IPS DF 6.9 (cell line): ENCODE measurements at places on chromosomes 12 and 14.

GRCh38 chr14:28778138-28779117 lies 11.8 kb downstream of the FOXG1 start:
- no peak overlapping the region for H3K27ac ChIP-seq
- H3K36me3 ChIP-seq = no peaks in the 10 kb centered on the region
- H3K4me3 ChIP-seq = no peak overlapping the region
- H3K4me1 ChIP-seq = peaks cover 8% of the 10 kb centered on the region
- no peak for DNase-seq

- H3K27me3 ChIP-seq = no peaks in the 10 kb centered on the region; the same call in 1 of the 2 replicates
- no peaks in the 10 kb centered on the region for H3K36me3 ChIP-seq
- DNase-seq = no peak
- H3K4me1 ChIP-seq = peaks cover 3% of the 10 kb centered on the region; the same call in 1 of the 2 replicates
- H3K27ac ChIP-seq = no peak overlapping the region
These were observed 1.2 kb downstream of the SLC2A13 start for GRCh38 chr12:40104461-40105264.

GRCh38 chr14:61342486-61342885 lies 21.1 kb downstream of the PRKCH start:
- no peak overlapping the region for H3K4me3 ChIP-seq
- H3K27ac ChIP-seq = no peak overlapping the region
- H3K36me3 ChIP-seq = no peaks in the 10 kb centered on the region
- no peak for DNase-seq

- no peaks in the 10 kb centered on the region for H3K27me3 ChIP-seq
- H3K27ac ChIP-seq = no peak overlapping the region
- peaks cover 2% of the 10 kb centered on the region; the same call in 1 of the 2 replicates for H3K4me1 ChIP-seq
- H3K4me3 ChIP-seq = no peak overlapping the region
- no peak for DNase-seq
- H3K36me3 ChIP-seq = no peaks in the 10 kb centered on the region
These were observed 1.9 kb downstream of the PTPN21 start for GRCh38 chr14:88552876-88553275.

- H3K4me1 ChIP-seq = no peaks in the 10 kb centered on the region
- H3K27ac ChIP-seq = no peak overlapping the region
- H3K27me3 ChIP-seq = no peaks in the 10 kb centered on the region
These were observed 59.5 kb downstream of the ETNK1 start for GRCh38 chr12:22684140-22685118.

DNA sequence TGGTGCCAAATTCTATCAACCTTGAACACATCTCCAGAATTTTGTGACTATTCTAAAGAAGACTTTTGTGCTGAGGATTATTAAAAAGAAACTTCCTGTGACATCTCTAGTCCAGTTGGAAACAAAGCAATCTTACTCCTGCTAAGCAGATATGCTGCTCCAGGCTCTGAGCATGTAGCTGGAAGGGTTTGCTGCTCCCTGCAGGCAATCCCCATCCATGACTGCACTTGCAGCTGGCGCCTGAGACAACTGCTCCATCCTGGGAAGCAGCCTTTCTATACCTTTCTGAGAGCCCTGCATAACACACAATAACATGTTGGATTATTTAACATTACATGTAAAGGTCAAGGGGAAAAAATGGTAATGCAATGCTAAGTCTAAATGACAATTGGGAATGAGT lies 105.1 kb downstream of the NDUFA12 start:
- H3K27ac ChIP-seq = no peak overlapping the region
- no peak for DNase-seq
- H3K27me3 ChIP-seq = no peaks in the 10 kb centered on the region
- H3K4me1 ChIP-seq = no peaks in the 10 kb centered on the region
- no peak overlapping the region for H3K4me3 ChIP-seq

- H3K4me3 ChIP-seq = no peak overlapping the region
- no peaks in the 10 kb centered on the region for H3K4me1 ChIP-seq
- DNase-seq = no peak
- no peaks in the 10 kb centered on the region for H3K27me3 ChIP-seq
- H3K36me3 ChIP-seq = no peaks in the 10 kb centered on the region
These were observed 156.0 kb downstream of the SAMD4A start for GRCh38 chr14:54722791-54723432.

GRCh38 chr12:42760550-42760949 lies 171.0 kb upstream of the PRICKLE1 start:
- H3K27ac ChIP-seq = no peak overlapping the region
- H3K36me3 ChIP-seq = no peaks in the 10 kb centered on the region
- DNase-seq = no peak
- no peaks in the 10 kb centered on the region for H3K27me3 ChIP-seq
- no peak overlapping the region for H3K4me3 ChIP-seq

GRCh38 chr12:43306066-43306465 lies 245.9 kb downstream of the ADAMTS20 start:
- no peaks in the 10 kb centered on the region for H3K4me1 ChIP-seq
- no peak for DNase-seq
- no peaks in the 10 kb centered on the region for H3K27me3 ChIP-seq

- no peaks in the 10 kb centered on the region for H3K4me1 ChIP-seq
- H3K27ac ChIP-seq = no peak overlapping the region
- H3K36me3 ChIP-seq = no peaks in the 10 kb centered on the region
These were observed 183.1 kb downstream of the RMST start for GRCh38 chr12:97645726-97646125.

GRCh38 chr14:69682621-69683263 lies 71.3 kb downstream of the SUSD6 start:
- H3K36me3 ChIP-seq = no peaks in the 10 kb centered on the region
- no peaks in the 10 kb centered on the region for H3K27me3 ChIP-seq
- DNase-seq = no peak
- H3K27ac ChIP-seq = no peak overlapping the region
- no peaks in the 10 kb centered on the region for H3K4me1 ChIP-seq

GRCh38 chr12:122944605-122945592 lies 21.4 kb downstream of the ABCB9 start:
- H3K4me3 ChIP-seq = no peak overlapping the region
- no peak for DNase-seq
- no peak overlapping the region for H3K27ac ChIP-seq
- no peaks in the 10 kb centered on the region for H3K27me3 ChIP-seq
- no peaks in the 10 kb centered on the region for H3K36me3 ChIP-seq
- H3K4me1 ChIP-seq = no peaks in the 10 kb centered on the region

- H3K27ac ChIP-seq = no peak overlapping the region
- no peak overlapping the region for H3K4me3 ChIP-seq
- no peaks in the 10 kb centered on the region for H3K4me1 ChIP-seq
- no peaks in the 10 kb centered on the region for H3K36me3 ChIP-seq
- no peak for DNase-seq
These were observed 10.6 kb downstream of the GPR33 start for GRCh38 chr14:31477248-31477647.

DNA sequence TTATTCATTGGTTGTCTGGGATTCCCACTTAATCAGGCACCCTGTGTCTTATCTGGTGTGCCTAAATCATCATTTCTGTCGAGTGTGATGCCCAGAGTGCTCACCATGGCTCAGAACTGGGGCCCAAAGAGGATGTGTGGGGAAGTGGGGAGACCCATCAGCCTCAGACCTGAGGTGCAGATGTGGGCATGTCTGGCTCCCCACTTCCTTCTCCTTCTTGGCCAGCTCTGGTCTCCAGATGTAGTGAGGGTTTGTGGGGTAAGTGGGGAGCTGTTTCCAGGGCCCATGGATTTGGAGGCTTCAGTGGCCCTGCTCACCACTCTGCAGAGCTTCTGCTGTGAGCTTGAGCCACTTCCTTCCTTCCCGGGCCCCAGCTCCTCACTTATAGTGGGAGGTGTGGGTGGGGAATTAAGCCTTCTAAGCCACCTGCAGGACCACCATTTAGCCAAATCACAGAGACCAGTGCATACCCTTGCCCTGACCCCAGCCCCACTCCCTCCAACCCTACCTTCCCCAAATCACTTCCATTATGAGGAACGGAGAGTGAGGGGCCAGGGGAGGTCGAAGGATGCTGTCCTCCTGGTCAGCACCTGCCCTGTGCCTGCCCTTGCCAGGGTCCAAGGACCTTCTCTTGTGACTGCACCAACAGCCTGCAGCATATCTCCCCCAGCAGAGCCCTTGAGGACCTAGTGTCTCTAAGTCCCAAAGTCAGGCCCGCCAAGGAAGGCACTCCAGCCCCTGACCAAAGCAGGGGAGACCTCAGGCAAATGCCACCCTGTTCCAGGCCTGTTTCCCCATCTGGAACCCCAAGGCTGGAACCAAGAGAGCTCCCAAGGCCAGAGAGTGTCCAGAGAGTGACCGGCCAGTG lies 278.2 kb upstream of the RTL1 start:
- DNase-seq = no peak
- H3K4me1 ChIP-seq = 0 out of 2 replicates have a peak, but pooled peaks cover 2% of the 10 kb centered on the region
- no peaks in the 10 kb centered on the region for H3K27me3 ChIP-seq
- no peak overlapping the region for H3K27ac ChIP-seq

DNA sequence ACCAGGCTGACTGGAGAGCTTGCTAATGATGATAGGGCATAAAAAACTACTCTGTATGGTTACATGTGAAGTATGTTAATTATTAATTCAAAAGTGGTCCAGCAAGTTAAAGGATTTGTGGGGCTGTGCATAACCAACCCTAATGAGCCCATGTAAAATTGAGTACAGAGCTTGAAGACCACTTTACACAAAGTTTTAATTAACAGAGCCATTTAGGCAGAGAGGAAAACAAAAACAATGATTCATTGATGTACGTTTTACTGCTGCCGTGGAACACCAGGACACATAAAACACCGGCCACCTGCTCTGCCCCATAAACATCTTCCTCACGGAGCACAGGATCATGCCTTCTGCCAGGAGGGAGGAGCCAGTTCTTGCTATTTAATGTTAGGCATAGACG lies 83.5 kb downstream of the RIMBP2 start:
- no peak for DNase-seq
- no peaks in the 10 kb centered on the region for H3K4me1 ChIP-seq
- no peak overlapping the region for H3K4me3 ChIP-seq
- H3K27me3 ChIP-seq = no peaks in the 10 kb centered on the region

- peaks cover 19% of the 10 kb centered on the region for H3K27me3 ChIP-seq
- no peak overlapping the region for H3K4me3 ChIP-seq
- no peak overlapping the region for H3K27ac ChIP-seq
- no peak for DNase-seq
These were observed 4.5 kb upstream of the TMEM233 start for GRCh38 chr12:119589097-119589496.

GRCh38 chr14:103662591-103662990 lies 33.6 kb downstream of the KLC1 start:
- H3K4me1 ChIP-seq = no peaks in the 10 kb centered on the region; the same call in 1 of the 2 replicates
- H3K4me3 ChIP-seq = no peak overlapping the region
- H3K27ac ChIP-seq = no peak overlapping the region
- DNase-seq = no peak

DNA sequence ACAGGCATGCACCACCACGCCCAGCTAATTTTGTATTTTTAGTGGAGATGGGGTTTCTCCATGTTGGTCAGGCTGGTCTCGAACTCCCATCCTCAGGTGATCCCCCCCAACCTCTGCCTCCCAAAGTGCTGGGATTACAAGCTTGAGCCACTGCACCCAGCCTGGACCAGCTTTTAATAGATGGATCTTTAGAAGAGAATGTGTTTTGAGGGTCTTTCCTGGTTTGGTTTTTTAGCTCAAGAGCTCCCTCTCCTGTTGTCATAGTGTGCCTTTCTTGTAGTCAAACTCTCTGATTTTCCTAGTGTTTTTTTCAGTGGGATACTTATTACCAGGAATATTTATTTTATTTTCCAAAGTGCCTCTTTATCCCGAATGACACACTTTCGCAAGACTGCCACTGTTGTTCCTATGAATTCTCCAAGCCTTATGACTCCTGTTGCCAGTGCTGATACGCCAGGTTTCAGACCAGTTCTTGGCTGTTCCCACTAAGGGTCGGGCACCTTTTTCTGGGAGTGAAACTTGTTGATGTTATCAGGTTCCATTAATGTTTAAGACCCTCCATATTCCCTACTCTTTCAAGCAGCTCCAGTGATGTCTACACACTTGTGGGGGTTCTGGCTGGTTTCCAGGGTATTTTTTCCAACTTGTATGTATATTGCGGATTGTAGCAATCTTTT lies 31.5 kb upstream of the LIMA1 start:
- no peak overlapping the region for H3K4me3 ChIP-seq
- DNase-seq = peak; percentile 35
- H3K36me3 ChIP-seq = no peaks in the 10 kb centered on the region
- no peaks in the 10 kb centered on the region for H3K4me1 ChIP-seq

GRCh38 chr14:61269321-61270083 lies 11.6 kb downstream of the TMEM30B start:
- no peak for DNase-seq
- H3K27me3 ChIP-seq = no peaks in the 10 kb centered on the region
- no peaks in the 10 kb centered on the region for H3K36me3 ChIP-seq
- no peaks in the 10 kb centered on the region for H3K4me1 ChIP-seq

- no peaks in the 10 kb centered on the region for H3K4me1 ChIP-seq
- no peaks in the 10 kb centered on the region for H3K27me3 ChIP-seq
- H3K36me3 ChIP-seq = no peaks in the 10 kb centered on the region
- DNase-seq = no peak
These were observed 112.0 kb downstream of the SLC5A8 start for GRCh38 chr12:101097829-101098580.

DNA sequence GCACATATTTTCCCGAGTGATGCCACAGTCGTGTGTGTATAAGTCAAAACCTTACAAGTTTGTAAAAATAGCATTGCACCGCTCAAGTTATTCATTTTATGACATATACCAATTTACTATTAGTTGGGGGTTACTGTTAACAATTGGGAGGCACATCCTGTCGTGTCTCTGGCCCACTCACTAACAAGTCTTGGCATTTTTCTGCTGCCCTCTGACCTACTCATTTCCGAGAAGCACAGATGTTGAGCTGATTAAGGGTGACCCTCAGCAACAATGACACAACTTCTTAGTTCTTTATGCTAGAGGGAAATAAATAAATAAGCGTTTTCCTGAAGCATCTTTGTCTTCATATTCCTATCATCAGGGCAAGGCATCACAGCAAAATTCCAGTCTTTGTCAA lies 6.8 kb upstream of the ATG14 start:
- H3K36me3 ChIP-seq = no peaks in the 10 kb centered on the region
- no peak for DNase-seq
- no peak overlapping the region for H3K27ac ChIP-seq
- H3K4me1 ChIP-seq = no peaks in the 10 kb centered on the region
- no peaks in the 10 kb centered on the region for H3K27me3 ChIP-seq
- H3K4me3 ChIP-seq = no peak overlapping the region

DNA sequence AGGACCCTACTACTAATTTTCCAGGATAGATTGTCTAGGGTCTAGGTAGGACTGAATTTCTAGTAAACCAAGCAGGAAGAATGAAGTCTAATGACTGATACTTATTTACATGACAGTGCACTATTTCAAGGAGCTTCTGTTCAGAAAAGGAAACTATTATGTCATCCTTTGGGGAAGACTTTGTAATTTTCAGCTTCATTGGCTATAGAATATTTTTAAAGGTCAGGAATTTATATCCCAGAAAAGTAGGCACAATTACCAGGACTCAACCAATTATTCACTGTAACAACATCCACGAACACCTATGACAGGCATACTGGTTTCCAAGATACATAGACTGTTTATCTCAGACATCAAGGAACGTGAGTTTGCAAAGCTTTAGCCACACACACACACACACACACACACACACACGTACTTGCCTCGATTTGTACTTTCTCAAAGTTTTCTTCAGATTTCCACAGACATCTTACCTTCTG lies 23.2 kb downstream of the OR6S1 start:
- no peak overlapping the region for H3K4me3 ChIP-seq
- H3K27me3 ChIP-seq = no peaks in the 10 kb centered on the region
- no peaks in the 10 kb centered on the region for H3K36me3 ChIP-seq
- DNase-seq = no peak

- H3K4me1 ChIP-seq = no peaks in the 10 kb centered on the region; the same call in 1 of the 2 replicates
- no peak overlapping the region for H3K4me3 ChIP-seq
- H3K27me3 ChIP-seq = no peaks in the 10 kb centered on the region
- no peak for DNase-seq
- H3K27ac ChIP-seq = no peak overlapping the region
- no peaks in the 10 kb centered on the region for H3K36me3 ChIP-seq
These were observed 170.5 kb upstream of the GARIN2 start for GRCh38 chr14:67018720-67019119.
